Fibroblast of skin of right biceps (primary cell): ENCODE measurements at places on chromosomes 1 and 21.

GRCh38 chr1:183241471-183241870 is 55.4 kb downstream of the LAMC2 start:
- DNase-seq: peak; percentile 31

DNA sequence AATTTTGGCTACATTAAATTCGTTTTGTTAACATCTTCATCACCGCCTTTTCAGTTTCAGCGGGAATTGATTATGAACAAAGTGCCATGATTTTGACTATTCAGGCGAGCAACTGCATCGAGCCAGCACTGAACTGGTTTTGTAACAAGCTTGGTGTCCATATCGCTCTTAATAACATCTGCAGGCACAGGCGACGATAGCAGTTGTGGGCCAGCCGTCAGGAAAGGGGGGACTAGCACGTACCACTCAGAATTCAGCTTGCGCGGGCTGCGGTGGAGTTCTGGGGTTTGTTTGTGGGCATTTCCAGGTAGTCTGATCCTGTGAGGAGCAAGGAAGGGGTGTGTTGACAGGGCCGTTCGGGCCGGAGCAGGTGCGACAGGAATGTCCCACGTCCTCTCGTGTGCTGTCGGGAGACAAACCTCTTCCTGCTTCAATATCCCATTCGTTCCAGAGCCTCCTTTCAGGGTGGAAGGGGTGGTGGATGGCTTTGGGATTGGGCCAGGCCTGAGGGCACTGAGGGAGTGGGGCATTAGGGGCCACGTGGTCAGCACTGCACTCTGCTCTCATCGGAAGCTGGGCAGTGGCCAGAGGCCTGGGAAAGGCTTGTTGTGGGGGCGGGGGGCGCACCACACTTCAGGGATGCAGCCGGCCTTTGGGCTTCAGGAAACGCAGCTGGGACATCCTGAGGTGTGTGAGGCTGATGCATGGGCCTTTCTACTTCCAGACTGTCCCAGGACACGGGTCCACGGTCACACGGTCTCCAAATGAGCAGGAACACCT is 39.1 kb downstream of the SKI start:
- no peak for DNase-seq

DNA sequence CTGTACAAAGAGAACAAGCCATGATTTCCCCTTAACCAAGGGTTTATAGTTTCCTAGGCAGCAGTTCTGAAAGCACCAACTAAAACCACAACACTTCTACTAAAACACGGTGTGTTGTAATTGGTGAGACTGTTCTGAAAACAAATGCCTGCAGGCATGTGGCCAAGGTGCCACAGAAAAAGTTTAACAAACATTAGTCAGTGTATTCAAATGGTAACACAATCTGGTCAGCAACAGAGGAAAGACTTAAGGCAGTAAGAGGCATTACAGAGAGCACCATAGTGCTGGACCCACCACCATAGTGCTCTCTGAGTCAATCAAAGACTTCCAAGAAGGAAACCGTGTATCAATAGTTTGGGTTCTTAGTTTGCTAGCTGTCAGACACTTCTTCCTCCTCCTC is 16.7 kb downstream of the SNIP1 start:
- DNase-seq: no peak

- no peak for DNase-seq
Measured at GRCh38 chr1:59497616-59498015, 200.7 kb downstream of the FGGY start.

- no peak for DNase-seq
Measured at GRCh38 chr1:53594391-53595180, 135.4 kb downstream of the DMRTB1 start.

DNA sequence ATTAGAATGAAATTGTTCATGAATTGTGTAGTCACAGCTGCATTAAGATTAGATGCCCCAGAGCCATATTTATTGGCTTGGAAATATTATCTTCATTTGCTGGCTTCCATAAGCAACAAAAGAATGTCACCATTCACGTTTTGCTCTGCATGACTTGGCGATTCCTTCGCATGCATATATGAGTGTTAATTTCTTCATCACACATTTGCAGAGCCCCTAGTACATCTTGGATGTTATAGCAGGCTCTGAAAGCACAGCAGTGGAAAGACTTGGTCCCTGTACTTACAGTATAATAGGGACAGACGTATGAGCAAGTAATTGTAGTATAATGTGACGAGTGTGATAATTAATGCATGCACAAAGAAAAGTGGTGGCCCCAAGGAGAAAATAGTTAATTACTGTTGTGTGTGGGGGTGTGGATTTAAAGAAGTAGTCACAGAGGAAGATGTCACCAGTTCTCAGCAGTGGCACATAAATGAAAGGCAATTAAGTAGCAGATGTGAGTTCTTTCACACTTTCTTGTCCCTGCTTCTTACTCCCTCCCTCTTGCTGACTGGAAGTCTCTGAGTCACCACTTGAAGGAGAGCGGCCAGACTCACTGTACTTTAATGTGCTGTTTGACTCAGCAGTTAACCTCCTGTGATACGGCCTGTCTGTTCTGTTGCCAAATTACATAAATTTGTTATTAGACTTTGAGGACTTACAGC is 21.0 kb downstream of the S100A10 start:
- DNase-seq: peak; percentile 90

- DNase-seq: no peak
Measured at GRCh38 chr1:92859400-92860039, 27.7 kb downstream of the RPL5 start.

DNA sequence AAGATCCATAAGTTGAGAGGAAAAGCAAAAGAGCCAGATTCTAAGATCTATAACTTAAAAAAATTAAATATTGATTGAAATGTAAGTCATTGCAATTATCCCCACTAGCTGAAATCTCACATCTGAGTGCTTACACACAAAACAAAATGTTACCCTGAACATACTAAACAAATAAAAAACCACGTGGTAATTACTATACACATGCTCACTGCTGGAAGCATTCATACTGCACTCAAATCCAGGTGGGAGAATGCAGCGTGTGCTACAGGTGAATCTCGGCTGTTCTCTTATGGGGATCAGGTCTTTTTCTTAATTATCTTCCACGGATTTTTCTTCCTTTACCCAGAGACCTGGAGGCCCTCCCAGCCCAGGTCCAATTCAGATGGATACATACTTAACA is 74.3 kb downstream of the SDC3 start:
- DNase-seq: no peak

DNA sequence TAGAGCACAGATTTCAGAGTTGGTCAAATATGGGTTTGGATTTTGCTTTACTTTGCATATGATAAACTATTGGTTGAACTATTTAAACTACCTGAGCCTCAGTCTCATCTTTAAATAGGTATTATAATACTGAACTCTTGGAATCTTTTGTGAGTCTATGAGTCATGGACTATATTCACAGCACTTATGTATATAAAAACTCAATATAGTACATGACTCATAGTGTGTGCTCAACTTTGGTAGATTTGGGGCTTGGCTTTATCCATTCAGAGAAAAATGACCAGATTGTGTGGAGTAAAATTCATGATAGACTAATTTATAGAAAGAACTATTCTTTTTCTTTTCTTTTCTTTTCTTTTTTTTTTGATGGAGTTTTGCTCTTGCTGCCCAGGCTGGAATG is 28.7 kb downstream of the FCRL3 start:
- DNase-seq: no peak

DNA sequence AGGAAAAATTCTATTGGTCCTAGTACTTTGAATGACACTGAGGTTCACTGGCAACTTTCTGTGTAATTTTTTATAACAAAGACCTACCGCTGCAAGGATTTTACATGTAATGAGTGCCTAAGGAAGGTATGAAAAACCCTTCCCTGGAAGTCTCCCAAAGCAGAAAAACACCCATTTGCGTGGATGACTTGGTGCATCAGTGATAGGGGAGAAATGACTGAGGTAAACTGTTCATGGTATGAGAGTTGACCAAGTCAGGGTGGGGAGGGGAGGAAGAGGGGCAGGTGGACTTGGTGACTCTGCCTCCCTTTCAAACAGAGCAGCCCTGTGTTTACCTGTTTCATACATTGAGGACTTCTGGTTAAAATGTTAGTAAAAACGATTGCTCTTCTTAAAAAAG is 78.8 kb upstream of the IPO9 start:
- no peak for DNase-seq

GRCh38 chr1:54710434-54710833 is 5.2 kb upstream of the TTC4 start:
- DNase-seq: peak; percentile 7

DNA sequence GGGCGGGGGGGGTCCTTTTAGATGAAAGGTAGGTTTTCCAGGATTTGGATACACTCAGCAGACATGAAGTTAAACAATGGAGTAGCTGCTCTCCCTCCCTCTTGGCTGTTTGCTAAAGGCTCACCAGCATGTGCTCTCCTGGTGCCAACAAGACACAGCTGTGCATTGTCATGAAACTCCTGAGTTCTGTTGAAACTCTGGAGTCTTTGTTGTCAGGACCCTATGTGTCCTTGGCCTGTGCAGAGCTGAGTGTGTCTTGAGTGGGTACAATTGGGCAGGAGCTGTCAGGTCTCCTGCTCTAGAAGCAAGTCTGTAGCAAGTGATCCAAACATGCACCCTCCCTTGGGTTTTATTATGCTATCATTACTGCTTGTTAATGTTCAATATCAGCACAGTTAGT is 12.7 kb downstream of the TBX19 start:
- no peak for DNase-seq

DNA sequence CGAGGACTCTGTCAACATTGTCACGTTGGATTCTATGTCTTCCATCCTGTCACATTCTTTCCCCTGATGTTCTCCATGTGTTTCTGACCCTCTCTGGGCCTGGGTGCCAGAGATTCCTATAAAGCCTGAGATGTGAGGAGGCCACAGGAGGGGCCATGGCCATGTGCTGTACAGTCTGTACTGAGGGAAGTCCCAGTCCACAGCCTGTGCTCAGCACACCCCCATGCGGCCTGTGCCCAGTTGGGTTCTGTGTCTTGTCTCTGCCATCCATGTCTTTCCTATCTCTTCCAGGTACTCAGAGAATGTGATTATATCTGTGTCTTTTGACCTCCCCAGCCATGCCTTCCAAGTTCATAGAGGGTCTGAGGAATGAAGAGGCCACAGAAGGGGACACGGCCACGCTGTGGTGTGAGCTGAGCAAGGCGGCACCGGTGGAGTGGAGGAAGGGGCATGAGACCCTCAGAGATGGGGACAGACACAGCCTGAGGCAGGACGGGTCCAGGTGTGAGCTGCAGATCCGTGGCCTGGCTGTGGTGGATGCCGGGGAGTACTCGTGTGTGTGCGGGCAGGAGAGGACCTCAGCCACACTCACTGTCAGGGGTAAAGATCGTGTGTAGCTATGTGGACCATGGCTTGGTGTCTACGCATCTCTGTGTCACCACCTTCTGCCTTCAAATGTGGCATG is 86.1 kb downstream of the OBSCN start:
- no peak for DNase-seq

DNA sequence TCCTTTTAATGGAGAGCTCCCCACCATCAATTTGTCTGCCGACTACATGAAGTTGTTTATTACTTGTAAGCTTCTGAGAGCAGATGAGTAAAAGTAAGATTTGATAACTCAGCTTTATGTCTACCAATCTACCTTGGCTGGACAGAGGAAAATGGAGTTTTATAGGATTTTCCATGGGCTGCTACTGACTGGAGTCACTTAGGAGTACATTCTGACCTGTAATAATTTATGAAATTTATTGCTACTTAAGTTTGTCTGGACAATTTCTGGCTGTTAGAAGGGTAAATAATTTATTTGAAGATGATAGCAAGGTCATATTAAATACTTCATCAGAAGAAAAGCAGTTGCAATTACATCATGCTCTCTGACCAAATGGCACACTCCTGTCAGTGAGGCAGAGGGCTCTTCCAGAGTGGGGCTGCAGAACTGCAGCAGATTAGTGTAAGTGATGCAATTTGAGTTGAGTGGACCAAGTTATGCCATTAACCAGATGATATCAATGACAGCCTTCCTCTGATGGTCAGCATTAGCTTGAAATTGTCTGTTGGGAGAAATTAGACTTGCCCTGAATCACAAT is 736.7 kb upstream of the PTBP2 start:
- DNase-seq: no peak

- DNase-seq: peak; percentile 41
Measured at GRCh38 chr1:231315887-231316286, 21.8 kb downstream of the EXOC8 start.

DNA sequence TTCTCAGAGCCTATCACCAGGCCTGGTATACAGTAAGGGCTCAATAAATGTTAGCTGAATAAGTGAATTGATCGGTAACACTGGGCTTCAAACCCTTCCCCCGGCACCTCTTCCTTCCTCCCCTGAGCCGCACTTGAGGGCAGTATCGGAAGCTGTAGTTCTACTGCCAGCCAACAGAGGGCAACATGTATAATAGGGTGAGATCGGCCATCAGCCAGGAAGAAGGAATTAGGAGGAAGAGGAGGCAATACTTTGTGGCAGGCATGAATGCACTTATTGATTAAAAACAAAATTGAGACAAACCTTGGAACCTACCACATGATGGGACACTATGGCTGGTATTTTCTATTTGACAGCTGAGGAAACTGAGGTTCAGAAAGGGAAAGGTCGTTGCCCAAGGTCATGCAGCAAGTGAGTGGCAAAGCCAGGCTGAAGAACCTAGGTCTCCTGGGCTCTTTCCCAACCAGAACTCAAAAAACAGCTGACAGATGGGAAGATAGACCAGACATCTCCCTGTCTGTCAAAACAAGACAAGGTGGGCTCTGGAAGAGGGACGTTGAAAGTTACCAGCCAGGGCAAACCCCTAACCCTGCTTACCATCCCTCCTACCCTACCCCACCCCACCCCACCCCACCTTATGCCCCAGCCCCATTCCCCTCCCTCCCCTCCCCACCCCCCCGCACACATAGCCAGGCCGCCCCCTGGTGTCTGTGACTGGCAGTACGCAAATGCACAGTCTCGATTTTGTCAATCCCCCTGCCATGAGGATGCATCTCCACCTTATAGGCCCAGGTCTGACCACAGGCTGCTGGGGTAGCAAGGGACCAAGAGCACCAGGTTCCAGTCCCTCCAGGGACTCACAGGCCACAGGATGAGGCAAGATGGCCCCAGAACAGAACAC is 107.3 kb upstream of the RUNX3 start:
- peak; percentile 31 for DNase-seq

GRCh38 chr1:15393475-15394257 is 16.0 kb upstream of the EFHD2 start:
- no peak for DNase-seq
